Thyroid gland (tissue), 4 donors: ENCODE measurements at places on chromosomes 2 and 18. TPM values are rescaled to one million over a fixed set of nuclear protein-coding genes. Genes with fewer than 3 reads are reported as not detected.

DNA sequence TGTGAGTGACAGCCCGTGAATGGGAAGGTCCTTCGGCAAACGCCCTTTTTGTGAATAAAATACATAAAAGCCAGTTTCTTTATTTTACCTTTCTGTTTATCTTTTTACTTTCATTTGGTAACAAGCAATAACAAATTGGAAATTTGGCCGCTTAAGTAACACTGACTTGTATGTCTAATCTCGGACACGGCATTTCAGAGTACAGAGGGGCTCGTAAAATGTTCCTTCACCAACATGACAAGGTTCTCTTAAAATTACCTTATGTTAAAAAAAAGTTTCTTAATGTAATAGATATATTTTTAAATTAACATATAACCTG is 558 bp upstream of the NEMP2 start:
- H3K4me3 ChIP-seq: peak overlapping the region; percentile 73
- H3K27ac ChIP-seq: peak overlapping the region; percentile 98
- peaks cover 6% of the 10 kb centered on the region for H3K4me1 ChIP-seq
- no peaks in the 10 kb centered on the region for H3K27me3 ChIP-seq

- H3K4me1 ChIP-seq: no peaks in the 10 kb centered on the region
- H3K27me3 ChIP-seq: no peaks in the 10 kb centered on the region
- H3K4me3 ChIP-seq: no peak overlapping the region
- no peak for DNase-seq
Measured at GRCh38 chr2:198518935-198519334, 714.5 kb downstream of the PLCL1 start.

CCDC142 gene
- total RNA-seq: 58.7 TPM

GRCh38 chr2:9802576-9802993 is 40.7 kb upstream of the TAF1B start:
- DNase-seq: no peak
- H3K27me3 ChIP-seq: no peaks in the 10 kb centered on the region
- peaks cover 4% of the 10 kb centered on the region for H3K4me1 ChIP-seq
- H3K36me3 ChIP-seq: no peaks in the 10 kb centered on the region
- peak overlapping the region; percentile 63 for H3K27ac ChIP-seq
- H3K4me3 ChIP-seq: no peak overlapping the region

GRCh38 chr2:77054938-77055337 is 467.2 kb downstream of the LRRTM4 start:
- H3K4me3 ChIP-seq: no peak overlapping the region
- H3K4me1 ChIP-seq: no peaks in the 10 kb centered on the region
- no peaks in the 10 kb centered on the region for H3K36me3 ChIP-seq
- no peak for DNase-seq
- H3K27me3 ChIP-seq: no peaks in the 10 kb centered on the region
- H3K27ac ChIP-seq: no peak overlapping the region

DNA sequence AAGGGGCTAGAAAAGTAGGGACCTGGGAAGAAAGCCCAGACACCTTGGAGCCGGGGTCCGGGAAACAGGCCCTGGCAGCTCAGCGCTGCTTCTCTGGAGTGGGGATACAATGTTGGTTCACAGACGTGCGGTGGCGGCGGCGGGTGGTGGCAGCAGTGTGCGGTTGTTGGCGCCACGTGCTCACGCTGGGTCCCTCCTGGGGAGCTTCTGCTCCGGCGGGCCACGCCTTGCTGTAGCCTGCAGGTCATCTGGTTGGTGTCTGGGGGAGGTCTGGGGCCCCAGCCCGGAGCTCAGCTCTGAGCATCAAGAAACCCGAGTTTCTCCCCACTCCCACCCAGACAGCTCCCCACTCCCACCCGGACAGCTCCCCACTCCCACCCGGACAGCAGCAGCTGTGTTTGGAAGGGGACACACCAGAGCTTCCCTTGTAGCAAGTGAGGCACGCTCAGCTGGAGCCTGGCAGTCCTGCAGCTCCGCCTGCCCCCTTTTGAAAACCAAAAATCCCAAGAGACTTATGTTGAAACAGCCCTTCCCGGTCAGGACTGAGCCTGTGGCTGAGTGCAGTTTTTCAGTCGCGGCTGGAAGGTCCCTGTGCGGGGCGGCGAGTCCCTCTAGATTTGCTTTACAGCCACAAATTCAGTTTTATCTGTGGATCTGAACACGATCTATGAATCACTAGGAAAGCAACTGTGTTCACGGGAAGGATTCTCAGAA is 46.9 kb downstream of the NFATC1 start:
- no peak overlapping the region for H3K4me3 ChIP-seq
- peaks cover 6% of the 10 kb centered on the region for H3K4me1 ChIP-seq
- DNase-seq: no peak
- no peaks in the 10 kb centered on the region for H3K36me3 ChIP-seq

DNA sequence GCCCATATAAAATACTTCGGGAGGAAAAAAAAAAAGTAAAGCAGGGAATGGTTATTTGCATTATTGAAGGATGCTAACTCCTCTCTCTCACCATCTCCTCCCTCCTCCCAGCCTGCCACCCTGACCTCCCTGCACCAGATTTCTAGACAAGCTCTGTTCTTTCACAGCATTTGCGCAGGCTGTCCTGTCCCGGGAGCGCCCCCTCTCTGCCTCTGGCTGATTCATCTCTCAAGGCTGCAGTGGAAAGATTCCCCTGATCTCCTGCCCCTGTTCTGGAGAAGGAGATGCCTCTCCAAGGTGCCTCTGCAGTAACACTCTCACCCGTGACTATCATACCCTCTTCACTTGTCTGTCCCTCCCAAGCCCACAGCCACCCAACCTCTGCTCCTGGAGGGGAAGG is 38.5 kb downstream of the COL4A4 start:
- no peaks in the 10 kb centered on the region for H3K4me1 ChIP-seq
- H3K36me3 ChIP-seq: peaks cover 2% of the 10 kb centered on the region
- DNase-seq: no peak
- H3K27me3 ChIP-seq: no peaks in the 10 kb centered on the region

DNA sequence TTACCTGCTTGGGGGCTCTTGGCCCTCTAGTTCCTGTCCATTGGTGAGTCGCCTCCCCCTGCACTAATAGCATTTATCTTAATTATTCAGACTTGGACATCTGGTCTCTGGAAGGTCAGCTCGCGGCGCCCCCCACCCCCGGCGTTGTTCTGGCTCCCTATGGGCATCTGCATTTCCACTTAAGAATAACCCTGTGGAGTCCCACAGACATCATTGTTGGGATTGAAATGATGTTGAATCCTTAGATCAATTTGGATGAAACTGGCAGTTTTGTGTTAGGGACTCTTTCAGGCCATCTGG is 313.8 kb upstream of the HS6ST1 start:
- H3K27me3 ChIP-seq: no peaks in the 10 kb centered on the region
- no peak overlapping the region for H3K4me3 ChIP-seq

ADRA2B gene
- total RNA-seq: 0.78 TPM

DNA sequence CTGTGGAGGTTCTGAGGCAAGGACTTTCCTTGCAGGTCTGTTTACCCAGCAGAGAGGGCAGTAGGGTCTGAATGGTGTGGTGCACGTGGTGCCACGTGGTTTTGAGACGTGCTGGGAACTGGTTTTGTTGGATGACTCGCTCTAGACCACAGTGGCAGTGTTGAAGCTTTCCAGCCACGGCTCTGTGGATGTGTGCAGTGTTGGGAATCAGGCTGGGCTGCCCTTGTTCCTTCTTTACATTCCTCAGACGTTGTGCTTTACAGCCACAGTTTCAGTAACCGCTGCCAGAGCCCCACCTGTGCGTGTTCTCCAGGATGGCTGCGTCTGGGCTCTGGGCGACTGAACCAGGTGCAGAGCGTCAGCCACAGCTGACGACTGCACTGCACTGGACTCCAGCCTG is 8.2 kb downstream of the CTDP1 start:
- H3K4me1 ChIP-seq: no peaks in the 10 kb centered on the region
- no peaks in the 10 kb centered on the region for H3K36me3 ChIP-seq
- H3K4me3 ChIP-seq: no peak overlapping the region
- H3K27ac ChIP-seq: no peak overlapping the region
- no peaks in the 10 kb centered on the region for H3K27me3 ChIP-seq

DNA sequence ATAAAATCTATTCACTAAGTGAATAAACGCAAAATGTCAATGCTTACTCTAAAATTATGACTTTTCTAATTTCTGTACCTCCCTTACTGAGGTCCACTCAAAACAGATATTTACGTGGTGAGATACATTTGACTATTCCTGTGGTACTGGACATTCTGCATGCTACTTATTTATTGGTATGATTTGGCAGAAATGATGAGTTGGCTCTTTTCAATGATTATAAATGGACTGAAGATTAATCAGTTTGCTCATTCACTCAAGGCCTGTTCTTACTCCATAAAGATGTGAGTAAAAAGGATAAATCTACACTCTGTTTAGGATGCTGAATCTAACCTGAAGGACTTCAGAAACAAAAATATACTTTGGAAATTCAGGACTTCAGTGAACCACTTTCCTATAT is 98.8 kb downstream of the OLA1 start:
- H3K36me3 ChIP-seq: no peaks in the 10 kb centered on the region
- H3K4me1 ChIP-seq: no peaks in the 10 kb centered on the region
- H3K27me3 ChIP-seq: no peaks in the 10 kb centered on the region
- H3K27ac ChIP-seq: no peak overlapping the region
- DNase-seq: no peak

- H3K27me3 ChIP-seq: no peaks in the 10 kb centered on the region
- peaks cover 16% of the 10 kb centered on the region for H3K36me3 ChIP-seq
- peak overlapping the region; percentile 100 for H3K4me3 ChIP-seq
- H3K27ac ChIP-seq: peak overlapping the region; percentile 93
- peaks cover 53% of the 10 kb centered on the region for H3K4me1 ChIP-seq
Measured at GRCh38 chr2:96869281-96869821, 529 bp downstream of the SEMA4C start.

- no peaks in the 10 kb centered on the region for H3K27me3 ChIP-seq
- no peak overlapping the region for H3K27ac ChIP-seq
- no peak for DNase-seq
- no peaks in the 10 kb centered on the region for H3K36me3 ChIP-seq
Measured at GRCh38 chr18:51193621-51194287, 3.7 kb downstream of the MEX3C start.

DNA sequence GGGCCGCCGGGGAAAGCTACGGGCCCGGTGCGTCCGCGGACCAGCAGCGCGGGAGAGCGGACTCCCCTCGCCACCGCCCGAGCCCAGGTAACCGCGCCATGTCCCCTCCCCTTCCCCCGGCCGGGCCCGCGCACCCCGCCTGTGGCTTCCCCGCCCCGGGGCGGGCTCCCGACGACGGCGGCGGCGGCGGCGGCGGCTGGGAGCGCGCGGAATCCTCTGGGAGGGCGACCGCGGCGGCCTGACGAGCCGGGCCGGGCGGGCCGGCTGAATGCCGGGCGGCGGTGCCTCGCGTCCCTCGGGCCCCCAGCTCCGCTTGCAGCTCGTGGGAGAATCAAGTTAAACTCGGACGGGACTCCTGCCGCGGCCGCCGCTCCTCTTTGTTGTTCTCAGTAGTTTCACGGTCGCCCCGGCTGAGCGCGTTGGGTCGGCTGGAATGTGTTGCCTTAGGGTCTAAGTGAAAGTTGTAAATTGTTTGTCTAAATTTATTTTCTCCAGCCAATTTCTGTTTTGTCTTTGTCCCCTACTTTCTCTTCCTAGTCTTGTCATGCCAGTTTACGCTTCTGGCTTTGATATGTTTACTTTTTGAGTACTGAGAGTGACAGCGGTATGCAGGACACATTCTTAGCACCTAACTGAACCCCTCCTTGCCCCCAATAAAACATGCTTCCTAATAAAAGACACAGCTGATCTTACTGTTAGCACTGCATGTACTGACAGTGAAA is 685 bp downstream of the SMAD4 start:
- peak; percentile 75 for DNase-seq
- no peaks in the 10 kb centered on the region for H3K36me3 ChIP-seq
- no peaks in the 10 kb centered on the region for H3K27me3 ChIP-seq
- H3K4me1 ChIP-seq: peaks cover 46% of the 10 kb centered on the region
- H3K4me3 ChIP-seq: peak overlapping the region; percentile 29
- peak overlapping the region; percentile 97 for H3K27ac ChIP-seq

SLC5A7 gene
- 0.40 TPM for total RNA-seq

LRRTM1 gene
- 1.2 TPM for total RNA-seq

DNA sequence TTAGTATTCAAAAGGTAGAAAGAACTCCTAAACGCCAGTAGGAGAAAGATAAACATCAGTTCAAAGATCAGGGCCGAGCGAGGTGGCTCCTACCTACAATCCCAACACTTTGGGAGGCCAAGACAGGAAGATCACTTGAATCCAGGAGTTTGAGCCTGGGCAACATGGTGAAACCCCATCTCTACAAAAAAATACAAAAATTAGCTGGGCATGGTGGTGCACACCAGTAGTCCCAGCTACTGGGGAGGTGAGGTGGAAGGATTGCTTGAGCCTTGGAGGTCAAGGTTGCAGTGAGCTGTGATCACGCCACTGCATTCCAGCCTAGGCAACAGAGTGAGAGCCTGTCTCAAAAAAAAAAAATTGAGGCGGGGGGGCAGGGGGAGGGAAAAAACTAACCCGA is 40.6 kb downstream of the MBOAT2 start:
- H3K4me1 ChIP-seq: no peaks in the 10 kb centered on the region
- DNase-seq: no peak
- no peaks in the 10 kb centered on the region for H3K36me3 ChIP-seq
- H3K27ac ChIP-seq: no peak overlapping the region
- no peaks in the 10 kb centered on the region for H3K27me3 ChIP-seq

DNA sequence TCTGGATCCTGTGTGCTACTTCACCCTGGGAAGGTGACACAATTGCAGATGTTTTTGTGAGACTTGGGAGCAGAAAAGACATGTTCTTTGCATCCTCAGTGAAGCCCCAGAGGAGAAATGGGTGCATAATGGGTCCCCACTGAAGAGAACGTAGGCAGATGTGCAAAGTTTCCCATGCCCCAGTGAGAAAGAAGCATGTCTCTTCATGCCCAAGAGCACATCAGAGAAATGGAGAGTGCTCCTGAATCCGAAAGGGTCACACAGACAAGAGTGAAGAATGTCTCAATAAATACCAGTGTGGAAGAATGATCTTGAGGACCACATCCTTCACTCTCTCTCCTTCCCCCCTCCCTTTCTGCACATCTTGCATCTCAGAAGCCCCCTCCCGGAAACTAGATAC is 167.7 kb downstream of the TMEM247 start:
- H3K4me1 ChIP-seq: peaks cover 9% of the 10 kb centered on the region
- H3K27me3 ChIP-seq: no peaks in the 10 kb centered on the region
- DNase-seq: no peak
- no peak overlapping the region for H3K27ac ChIP-seq
- no peaks in the 10 kb centered on the region for H3K36me3 ChIP-seq

GRCh38 chr18:677145-677544 is 19.7 kb downstream of the TYMS start:
- H3K36me3 ChIP-seq: peaks cover 27% of the 10 kb centered on the region
- no peak overlapping the region for H3K4me3 ChIP-seq
- H3K27me3 ChIP-seq: no peaks in the 10 kb centered on the region
- H3K27ac ChIP-seq: no peak overlapping the region
- no peak for DNase-seq

CCDC85A gene
- 24.5 TPM for total RNA-seq

MC5R gene
- total RNA-seq: not detected
